CD4-positive, alpha-beta T cell treated with Interleukin-1 beta for 1 hour (primary cell): ENCODE measurements at places on chromosomes 2 and 18.
A peak's percentile ranks its signal among the peaks of the same experiment; 100 is the strongest.

- no peak for DNase-seq
Measured at GRCh38 chr2:26767129-26767528, 3.0 kb downstream of the SLC35F6 start.

GRCh38 chr2:39150890-39151497 is 30.1 kb upstream of the SOS1 start:
- DNase-seq, result no peak

DNA sequence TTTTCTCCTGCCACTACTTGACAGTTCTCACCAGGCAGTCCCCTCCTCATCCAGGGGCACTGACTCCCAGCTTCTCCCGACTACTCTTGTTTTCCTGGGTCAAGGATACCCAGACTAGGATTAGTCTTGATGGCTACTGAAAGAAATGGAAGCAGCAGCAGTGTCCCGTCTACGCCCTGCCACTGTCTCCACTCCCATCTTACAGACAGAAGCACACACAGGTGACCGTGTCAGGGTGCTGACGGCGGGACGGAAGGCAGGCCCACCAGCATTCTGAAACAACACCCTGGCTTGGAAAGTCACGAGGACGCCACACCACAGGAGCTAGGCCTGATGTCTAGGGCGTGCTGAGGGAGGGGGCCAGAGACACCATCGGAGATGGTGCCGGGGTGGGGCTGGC is 82.9 kb downstream of the KCTD1 start:
- DNase-seq, result no peak

- no peak for DNase-seq
Measured at GRCh38 chr2:51628917-51629316, 597.0 kb upstream of the NRXN1 start.

- DNase-seq, result no peak
Measured at GRCh38 chr2:146697307-146697706, 1147.5 kb upstream of the ACVR2A start.

GRCh38 chr2:166609183-166609959 is 115.3 kb upstream of the SCN7A start:
- no peak for DNase-seq

DNA sequence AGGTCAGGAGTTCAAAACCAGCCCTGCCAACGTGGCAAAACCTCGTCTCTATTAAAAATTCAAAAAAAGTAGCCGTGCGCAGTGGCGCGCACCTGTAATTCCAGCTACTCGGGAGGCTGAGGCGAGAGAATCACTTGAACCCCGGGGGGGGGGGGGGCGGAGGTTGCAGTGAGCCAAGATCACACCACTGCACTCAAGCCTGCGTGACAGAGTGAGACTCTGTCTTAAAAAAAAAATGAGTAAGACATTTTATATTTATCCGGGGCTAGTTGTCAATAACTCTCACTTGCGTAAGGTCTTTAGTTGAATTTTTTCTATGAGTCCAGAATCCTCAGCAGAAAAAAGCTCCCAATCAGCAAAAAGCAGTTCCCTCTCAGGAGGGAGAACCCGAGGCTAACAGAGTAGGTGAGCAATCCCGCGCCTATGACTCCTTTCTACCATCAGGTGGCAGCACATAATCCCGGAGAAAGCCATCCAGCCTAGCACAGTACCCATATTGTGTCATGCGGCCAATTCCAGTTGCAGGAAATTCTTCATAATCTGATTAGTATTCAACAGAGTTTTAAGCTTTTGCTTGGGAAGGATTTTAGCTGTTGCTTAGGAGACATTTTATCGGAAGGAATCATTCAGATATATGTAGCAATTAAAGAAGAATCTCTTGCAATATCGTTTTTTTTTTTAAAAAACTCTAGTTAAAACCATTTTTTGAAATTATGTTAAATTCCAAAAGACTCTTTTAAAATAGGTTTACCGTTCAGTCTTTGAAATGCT is 11.9 kb upstream of the CRYGA start:
- DNase-seq, result peak; percentile 59

- no peak for DNase-seq
Measured at GRCh38 chr18:64183665-64184064, 34.8 kb upstream of the LINC00305 start.

DNA sequence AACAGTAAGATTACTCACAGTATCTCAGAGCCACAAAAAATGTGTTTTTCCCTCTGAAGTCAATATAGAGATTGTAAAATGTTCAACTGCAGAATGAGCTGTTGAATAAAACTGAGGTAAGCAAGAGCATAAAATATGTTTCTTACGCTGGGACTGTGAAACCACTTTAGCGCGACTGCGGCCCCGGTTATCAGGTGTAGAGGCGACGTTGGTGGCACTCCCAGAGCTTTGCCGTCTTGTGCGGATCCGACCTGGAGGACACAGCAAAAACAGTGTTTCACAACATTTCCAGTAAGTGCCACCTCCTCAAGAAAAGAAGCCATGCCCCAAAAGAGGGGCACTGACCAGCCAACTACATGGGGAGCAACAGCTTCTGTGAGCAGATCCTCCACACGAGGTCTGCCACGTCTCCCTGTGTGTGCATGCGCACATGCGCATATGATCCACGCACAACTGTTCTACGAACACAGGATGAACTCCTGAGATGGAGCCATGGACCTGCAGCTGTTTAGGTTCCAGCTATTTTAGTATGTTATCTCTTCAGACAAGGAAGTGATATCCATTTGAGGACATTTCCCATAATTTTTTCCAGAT is 100.7 kb upstream of the RNU4ATAC start:
- no peak for DNase-seq

GRCh38 chr2:134238371-134238770 is 15.5 kb upstream of the MGAT5 start:
- no peak for DNase-seq

DNA sequence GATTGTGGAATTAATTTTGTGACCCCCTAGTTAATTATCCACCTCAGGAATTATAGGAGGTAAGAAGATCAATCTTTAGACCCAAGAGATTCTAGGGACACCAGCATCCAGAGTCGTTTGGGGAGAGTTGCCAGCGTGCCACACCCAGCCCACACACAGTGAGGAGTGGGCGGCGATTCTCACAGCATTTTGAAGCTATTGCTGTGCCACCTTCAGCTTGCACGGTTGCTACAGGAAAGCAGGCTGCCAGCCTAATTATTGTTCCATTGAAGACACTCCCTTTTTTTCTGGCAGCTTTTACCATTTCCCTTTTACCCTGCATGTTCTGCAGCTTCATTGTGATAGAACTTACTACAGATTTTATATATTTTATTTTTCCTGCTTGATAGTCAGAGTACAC is 13.1 kb upstream of the MYL12A start:
- DNase-seq, result no peak

DNA sequence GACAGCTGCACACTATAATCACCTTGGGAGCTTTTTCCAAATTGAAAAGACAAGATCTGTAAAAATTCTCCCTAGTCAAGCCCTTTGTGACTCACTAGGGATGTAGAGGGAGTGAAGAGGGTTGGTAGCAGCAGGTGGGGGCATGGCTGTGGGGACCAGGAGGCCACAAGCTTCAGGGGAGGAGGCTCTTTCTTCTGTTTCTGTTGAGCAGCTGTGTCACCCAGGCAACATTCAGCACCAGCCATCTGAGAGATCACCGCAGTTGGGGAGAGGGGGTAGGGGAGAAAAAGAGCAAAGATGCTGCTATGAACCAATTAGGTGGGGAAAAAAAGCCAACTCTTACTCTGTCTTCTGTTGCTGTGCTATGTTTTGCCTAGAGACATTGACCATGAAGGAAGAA is 352.3 kb upstream of the MEIS1 start:
- no peak for DNase-seq

- no peak for DNase-seq
Measured at GRCh38 chr2:52135235-52135634, 1103.3 kb upstream of the NRXN1 start.

DNA sequence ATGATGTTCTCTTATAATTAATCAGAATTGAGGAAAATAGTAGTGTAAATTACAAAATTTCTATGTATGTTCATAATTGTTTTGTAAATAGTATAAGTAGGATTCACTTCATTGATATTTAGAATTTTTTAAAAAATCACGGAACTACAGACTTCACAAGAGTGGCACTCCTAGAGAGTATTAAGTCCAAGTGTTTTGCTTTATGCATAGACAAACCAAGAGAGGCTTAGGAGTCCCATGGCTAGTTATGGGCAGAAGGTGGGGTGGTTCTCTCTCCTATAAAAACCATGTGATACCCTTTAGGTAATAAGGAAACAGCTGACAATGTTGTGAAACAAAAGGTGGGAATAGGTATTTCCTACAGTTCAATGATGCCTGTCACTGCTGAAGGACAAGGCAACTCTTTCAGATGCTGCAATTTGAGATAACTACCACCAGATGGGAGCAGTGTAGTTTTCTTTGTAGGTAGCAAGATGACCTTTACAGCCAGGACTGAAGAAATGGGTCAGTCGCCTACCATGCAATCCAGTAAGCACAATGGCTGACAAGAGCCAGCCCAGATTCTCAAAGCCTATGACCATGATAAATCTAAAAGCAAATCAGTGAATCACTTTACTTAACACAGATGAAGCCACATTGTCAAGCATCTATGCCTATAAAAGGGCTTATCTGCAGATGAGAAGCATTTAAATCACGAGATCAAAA is 83.9 kb downstream of the AAK1 start:
- peak; percentile 51 for DNase-seq

GRCh38 chr18:67794521-67794920 is 278.0 kb upstream of the DSEL start:
- no peak for DNase-seq

DNA sequence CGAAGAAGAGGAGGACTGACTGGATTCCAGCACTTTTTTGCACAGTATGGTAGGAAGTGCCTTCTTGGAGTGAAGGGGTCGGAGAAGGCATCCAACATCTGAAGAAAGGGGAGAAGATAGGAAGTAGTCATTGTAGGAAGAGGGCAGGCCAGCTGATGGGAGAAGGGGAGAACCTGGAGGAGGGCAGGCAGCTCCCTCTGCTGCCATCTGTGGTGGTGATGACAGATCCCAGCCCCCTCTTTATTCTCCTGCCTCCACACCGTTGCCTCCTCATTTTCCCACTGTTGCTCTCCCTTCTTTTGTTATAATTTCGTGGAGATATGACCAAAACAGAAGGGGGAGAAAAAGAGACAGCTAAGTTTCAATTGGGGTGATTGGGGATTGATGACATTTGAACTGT is 2.9 kb upstream of the SCYGR2 start:
- DNase-seq, result no peak

GRCh38 chr2:128735296-128735960 is 416.8 kb upstream of the HS6ST1 start:
- no peak for DNase-seq

GRCh38 chr2:230685178-230685577 is 27.5 kb upstream of the CAB39 start:
- no peak for DNase-seq

DNA sequence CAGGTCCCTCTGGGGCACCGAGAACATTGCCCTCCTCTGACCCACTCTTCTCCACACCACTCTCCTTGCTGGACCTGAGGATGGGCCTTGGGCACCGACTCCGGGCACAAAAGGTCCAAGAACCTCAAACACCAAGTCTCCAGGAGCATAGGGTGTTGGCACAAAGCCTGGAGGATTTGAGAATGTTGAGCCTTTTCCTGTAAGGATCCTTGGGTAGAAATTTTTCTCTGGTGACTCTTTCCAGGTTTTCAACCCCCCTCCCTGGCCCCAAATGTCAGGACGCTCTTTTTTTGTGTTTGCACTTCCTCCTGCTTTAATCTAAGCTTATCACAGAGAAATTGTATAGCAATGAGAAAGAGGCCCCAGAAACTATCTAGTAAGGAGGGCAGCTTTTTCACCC is 9.2 kb downstream of the SPR start:
- no peak for DNase-seq
